ENCODE measurements at places on chromosomes 5 and 9.

- DNase-seq, result no peak
These were observed 35.6 kb upstream of the NIM1K start for GRCh38 chr5:43156388-43156787.

DNA sequence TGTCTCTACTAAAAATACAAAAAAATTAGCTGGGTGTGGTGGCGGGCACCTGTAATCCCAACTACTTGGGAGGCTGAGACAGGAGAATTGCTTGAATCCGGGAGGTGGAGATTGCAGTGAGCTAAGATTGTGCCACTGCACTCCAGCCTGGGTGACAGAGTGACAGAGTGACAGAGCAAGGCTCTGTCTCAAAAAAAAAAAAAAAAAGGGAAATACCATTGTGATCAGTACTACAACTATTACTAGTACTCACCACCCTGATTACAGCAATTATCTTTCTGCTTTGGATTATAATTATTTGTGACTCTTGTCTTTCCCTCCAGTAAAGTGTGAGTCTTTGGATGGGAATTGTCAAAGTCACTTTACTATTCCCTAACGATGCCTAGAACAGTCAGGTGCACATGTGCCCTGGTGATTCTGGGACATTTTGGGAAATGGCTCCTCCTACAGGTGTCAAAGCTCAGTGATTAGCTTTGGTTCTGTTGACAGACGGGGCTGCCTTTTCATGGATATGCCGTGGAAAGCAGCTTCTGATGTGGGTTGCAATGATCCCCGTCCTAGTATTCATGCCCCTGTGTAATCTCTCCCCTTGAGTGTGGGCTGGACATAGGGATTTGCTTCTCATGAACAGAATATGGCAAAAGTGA is 31.8 kb upstream of the FRRS1L start:
- DNase-seq, result no peak

DNA sequence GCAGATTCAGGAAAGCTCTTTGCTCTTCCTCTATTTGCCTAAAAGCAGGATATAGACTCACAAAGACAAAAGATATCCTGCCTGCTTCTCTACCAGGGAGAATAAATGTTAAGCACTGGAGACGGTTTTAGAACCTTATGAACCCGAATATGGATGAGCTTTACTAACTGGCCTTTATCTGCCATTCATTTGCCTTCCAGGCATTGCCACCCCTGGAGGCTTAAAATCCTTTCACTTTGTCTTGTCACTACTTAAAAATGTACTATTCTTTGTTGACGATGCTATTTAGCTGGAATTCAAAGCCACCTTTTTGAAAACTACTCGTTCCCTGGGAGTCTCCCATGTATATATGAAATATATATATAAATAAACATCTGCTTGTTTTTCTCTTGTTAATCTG is 23.2 kb upstream of the LVRN start:
- no peak for DNase-seq

GRCh38 chr5:50855001-50855400 is 188.6 kb downstream of the PARP8 start:
- DNase-seq, result no peak

DNA sequence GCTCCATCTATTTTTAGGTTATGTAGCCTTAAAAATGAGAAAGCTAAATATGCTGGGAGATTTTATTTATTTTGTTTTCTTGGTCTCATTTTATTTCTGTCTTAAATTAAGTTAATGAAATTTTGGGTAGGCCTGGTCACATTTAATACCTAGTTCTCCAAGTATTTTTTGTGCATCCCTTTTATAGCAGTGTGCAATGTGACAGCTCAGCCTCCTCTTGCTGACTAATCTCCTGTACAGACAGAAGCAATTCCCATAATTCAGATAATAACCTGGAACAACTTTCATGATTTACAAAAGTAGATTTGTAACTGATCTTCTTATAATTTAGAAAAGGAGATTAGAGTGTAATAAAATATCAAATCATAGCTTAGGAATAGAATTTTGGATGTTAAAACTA is 403.9 kb downstream of the ADGRV1 start:
- DNase-seq, result no peak

DNA sequence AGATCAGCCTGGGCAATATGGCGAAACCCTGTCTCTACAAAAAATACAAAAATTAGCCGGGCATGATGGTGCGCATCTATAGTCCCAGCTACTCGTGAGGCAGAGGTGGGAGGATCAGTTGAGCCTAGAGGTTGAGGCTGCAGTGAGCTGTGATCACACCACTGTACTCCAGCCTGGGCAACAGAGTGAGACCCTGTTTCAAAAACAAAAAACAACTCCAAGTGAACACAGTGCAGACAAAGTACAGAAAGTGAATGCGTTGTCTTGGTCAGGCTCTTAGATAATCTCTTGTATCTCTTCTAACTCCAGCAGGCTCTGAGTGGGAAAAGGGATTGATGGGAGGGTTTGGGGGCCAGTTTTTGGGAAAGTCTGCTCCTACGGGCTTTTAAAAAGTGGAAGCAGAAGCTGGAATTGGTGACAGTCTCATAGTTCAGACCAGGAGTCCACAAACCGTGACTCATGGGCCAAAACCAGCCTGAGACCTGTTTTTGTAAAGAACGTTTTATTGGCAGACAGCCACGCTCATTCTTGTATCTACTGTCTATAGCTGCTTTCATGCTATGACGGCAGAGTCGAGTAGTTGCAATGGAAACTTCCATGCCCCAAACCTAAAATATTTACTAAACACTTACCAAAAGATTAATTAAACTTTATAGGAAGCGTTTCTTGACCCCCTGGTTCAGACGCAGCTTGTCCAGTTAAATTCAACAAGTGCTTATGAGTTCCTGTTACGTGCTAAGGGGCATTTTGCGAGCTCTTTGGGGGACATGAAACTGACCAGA is 32.9 kb downstream of the NDST1 start:
- no peak for DNase-seq

GRCh38 chr9:90070931-90071660 is 466.3 kb downstream of the GADD45G start:
- DNase-seq, result no peak

DNA sequence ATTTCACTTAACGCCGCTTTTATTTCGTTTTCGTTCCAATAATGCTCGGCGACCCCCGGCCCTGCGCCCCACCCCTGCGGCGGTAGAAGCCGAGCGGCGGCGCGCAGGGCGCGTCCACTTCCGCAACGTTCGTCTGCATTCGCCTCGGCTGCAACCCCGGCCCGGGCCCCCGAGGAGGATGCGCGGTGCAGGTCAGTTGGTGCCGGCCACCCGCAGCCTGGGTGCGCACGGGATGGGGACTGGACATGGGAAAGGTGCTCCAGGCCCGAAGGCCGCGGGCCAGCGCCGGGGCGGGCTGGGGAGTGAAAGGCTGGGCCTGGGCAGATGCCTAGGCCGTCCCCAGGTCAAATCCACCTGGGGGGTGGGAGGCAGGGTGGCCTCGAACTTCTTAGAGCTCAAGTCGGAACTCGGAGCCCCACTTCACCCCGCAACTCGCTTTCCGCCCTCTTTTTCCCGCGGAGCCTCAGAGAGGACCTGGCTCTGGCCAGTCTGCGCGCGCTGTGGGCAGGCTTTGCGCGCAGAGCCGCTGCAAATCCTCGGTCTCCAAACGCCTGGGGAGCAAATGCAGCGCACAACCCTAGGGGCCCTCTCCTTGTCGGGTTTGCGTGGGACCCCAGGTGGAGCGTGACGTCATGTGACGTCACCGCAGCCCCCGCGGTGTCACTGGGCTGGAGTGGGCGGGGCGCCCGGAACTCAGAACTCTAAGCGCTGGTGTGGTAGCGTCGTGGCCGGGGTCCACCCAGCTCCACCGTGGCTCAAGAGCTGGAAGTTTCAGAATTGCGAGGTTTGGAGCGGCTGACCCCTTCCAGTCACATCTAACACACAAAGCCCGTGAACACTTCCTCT is 3.3 kb downstream of the TLX3 start:
- DNase-seq, result no peak

- DNase-seq, result no peak
These were observed 11.1 kb downstream of the NIPSNAP3B start for GRCh38 chr9:104774831-104775573.

DNA sequence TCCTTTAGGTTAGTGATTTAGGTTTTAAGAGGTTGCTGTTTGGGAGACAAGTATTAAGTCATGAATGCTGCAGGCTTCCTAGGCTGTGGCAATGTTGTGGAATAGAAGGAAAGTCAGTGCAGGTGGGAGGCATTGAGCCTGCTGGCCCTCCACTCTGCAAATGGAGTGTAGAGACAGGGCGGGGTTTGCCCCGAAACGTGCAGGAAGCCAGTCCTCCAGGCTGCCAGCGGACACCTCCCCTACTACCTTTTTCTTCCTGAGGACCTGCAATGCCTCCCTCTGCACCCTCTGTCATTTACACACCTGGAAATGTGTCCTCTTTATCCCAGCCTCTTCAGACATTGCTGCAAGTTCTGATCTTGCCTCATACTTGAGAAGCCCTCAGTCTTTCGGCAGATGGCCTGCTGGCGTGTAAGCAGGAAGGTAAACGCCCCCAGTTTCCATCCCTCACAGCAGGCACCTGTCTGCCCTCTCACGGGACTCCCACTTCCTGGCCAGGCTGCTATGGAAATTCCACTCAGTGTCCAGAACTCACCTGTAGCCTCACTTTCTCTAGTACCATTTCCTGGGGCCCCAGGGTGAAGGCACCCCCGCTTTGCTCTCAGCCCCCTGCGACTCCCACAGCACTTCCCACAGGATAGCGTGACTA is 81.6 kb upstream of the BOD1 start:
- DNase-seq, result no peak

DNA sequence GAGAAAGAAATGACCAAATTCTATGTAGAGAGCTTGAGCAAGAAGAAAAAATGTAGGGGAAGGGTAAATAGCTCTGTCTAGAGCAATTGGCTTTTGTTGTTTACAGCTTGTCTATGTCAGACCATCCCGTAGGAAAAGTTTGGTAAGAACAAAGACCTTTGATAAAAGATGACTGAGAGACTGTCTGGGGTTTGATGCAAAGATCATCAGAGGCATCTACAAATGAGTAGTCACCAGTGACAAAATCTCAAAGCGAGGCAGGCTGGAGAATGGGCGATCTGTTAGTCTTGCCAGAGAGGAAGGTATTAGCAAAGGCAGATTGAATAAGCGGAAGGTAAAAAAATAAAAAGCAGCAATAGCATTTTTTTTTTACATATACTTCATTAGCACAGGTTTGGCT is 125.0 kb upstream of the RASGRF2 start:
- DNase-seq, result no peak

- no peak for DNase-seq
These were observed 209.6 kb upstream of the CDH10 start for GRCh38 chr5:24854350-24854749.

GRCh38 chr9:28318515-28318914 is 745.2 kb upstream of the C9orf72 start:
- DNase-seq, result no peak

- no peak for DNase-seq
These were observed 26.6 kb upstream of the TRMT10B start for GRCh38 chr9:37727013-37727412.

- no peak for DNase-seq
These were observed 22.4 kb upstream of the DEPDC1B start for GRCh38 chr5:60722416-60722815.

DNA sequence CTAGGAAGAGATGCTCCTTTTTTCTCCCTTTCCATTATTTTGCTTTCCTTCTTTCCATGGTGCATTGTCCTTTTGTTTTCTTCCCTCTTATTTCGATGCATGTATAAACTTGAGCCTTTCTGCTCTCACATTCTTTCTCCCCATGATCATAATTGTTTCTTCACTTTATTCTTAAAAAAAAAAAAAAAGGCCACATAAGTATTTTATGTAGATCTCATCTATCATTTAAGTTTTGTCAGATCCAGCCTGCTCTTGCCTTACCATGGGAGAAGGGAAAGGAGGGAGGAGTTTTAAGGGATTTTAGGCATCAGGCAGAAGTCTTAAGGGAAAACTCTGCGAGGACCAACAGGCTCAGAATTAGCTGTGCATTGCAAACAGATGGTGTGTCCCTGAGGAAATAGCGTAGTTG is 11.1 kb downstream of the TGFBR1 start:
- no peak for DNase-seq

GRCh38 chr9:130930804-130931349 is 8.2 kb downstream of the FIBCD1 start:
- no peak for DNase-seq

DNA sequence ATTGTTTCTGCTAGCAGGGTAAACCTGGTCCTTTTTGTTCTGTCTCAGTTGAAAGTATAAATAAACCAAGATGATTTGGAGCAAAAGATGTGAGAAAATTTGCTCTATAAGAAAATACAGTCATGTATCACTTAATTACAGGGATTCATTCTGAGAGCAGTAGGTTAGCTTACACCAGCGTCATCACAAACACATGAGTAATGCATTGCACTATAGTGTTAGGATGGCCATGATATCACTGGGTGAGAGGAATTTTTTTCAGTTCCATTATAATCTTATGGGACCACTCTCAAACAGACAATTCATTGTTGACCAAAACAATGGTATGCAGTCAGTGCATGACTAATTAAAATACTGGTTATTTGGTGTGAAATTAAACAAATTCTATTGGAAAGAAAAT is 430.9 kb downstream of the CHSY3 start:
- no peak for DNase-seq

DNA sequence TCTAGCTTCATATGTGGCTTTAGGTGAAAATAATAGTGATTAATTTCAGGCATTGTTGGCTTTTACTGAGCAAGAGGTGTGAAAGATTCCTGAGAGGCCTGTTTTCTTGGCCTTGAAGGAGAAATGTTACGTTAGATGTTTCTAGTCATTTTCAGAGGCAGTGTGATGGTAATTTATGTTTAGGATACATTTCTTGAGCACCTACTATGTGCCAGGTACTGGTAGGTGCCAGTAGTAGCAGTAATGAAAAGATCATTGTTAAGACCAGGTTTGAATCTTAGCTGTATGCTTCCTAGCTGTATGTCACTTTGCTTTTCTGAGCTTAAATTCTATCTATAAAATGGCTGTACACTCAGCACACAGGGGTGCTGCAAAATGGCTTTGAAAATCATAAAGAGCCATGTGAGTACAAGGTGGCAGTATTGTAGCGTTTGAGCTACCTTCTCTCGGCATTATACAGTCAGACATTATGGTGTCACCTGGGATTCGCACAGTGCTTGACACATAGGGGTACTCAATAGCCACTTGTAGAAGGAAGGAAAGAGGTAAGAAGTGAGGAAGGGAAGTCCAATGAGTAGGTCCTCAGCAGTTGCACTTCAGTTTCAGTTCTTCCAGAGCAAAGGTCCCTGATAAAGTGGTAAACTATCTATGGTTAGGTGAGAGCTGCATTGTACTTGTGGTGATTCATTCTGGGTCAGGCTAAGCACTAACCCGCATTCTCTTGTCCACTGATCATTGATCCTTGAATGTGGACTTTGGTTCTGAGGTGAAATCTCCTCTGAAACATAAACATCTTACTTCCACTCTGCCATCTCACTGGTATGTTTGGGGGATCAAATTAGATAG is 166.5 kb upstream of the NR3C1 start:
- DNase-seq, result no peak

DNA sequence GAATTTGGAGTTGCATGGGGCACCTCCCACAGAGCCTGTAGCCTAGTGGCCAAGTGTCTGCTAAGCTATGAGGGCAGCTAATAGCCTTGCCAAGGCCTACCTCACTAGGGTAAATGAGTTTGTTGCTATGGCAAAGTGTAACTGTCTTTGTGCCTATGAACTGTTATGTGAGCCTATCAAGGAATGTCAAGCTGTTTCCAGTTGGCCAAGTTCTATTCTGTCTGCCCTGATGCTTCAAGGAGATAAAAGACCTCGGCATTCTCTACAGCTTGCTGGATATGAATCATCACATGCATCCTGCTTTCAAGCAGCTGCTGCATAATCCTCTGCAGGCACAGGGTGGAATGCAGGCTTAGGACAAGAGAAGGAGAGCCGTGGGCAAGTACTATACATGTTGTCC is 69.8 kb upstream of the CCDC112 start:
- no peak for DNase-seq

- DNase-seq, result no peak
These were observed 12.5 kb downstream of the ABL1 start for GRCh38 chr9:130847306-130848217.

Measured in stimulated activated CD8-positive, alpha-beta memory T cell treated with anti-CD3 and anti-CD28 coated beads, Interleukin-4, amount 100 ng/mL, for 24 hours (primary cell).